Hepatocyte (in vitro differentiated cells): ENCODE measurements at places on chromosomes 4 and X. TPM values are rescaled to one million over a fixed set of nuclear protein-coding genes. Genes with fewer than 3 reads are reported as not detected.

PDE6B gene
- 24.1 and 26.1 TPM in 2 replicates for polyA plus RNA-seq

GABRB1 gene
- 3.6 and 5.5 TPM in 2 replicates for polyA plus RNA-seq

DNA sequence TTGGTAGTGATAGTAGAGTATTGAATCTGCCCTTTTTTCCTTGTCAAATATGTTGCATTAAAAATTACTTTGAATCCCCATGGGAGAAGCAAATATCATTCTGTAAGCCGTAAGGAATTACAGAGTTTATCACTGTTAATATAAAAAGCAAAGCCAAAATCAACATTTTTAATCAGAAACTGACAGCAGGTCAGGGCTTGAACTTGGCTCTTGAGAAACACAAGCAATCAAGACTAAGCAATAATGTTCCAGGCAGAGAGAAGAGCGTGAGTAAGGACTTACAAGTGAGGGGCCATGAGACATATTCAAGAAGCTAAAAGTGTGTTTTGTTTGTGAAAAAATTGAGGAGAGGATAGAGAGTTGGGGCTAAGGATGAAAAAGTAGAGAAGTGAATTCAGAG lies 68.2 kb downstream of the ARHGAP6 start:
- DNase-seq = no peak

- DNase-seq = peak; percentile 73
Observed at GRCh38 chr4:80362578-80363181, 27.1 kb downstream of the CFAP299 start.

TBX22 gene
- polyA plus RNA-seq = 0.26 TPM in 1 of 2 replicates, not detected in the other

TGIF2LX gene
- not detected in 2 replicates for polyA plus RNA-seq

SPRY1 gene
- polyA plus RNA-seq = 36.7 and 40.1 TPM in 2 replicates

DNA sequence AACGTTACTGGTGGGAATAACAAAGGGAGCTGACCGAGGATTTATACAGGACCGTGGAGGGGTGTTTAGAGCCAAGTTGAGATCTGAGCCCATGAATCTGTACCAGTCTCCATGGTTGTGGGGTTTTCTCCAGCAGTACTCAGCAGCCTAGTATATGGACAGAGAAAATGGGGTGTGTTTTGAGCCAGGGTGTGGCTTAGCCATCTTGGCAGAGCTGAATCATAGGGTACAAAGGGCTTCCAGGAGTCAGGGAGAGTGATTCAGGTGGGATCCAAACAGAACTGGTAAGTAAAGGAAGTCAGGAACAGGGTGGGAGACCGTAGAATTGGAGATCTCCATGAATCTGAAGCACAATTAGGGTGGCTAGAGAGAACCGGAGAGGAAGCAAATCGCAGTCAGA lies 7.4 kb upstream of the HPRT1 start:
- DNase-seq = peak; percentile 19

KIAA1210 gene
- not detected in 2 replicates for polyA plus RNA-seq

DNA sequence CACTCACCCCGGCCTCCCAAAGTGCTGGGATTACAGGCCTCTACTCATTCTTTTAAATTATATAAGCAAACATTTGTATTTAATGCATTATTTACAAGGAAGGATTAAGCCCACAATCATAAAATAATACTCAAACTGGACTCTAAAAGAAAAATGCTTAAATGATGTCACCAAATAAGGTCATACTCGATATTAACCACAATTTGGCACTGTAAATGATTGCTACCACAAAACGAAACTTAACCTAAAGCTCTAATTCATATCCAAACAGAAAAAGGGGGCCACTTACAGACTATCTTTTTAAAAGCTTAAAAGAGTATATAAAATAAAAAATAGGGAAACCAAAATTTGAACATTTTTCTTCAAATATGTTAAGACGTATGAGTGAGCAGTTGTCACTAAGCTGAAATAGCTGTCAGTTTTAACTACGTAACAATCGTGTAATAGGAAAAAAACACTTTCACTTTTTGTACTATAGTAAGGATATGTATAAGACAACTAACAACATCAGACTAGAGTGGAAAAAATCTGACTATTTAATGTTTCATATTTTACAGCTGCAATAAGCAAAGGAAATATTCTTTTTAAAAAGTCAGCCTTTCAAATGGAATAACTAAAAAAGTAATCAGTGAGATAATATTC lies 108.2 kb upstream of the GPR34 start:
- DNase-seq = no peak

- no peak for DNase-seq
Observed at GRCh38 chr4:11698033-11698432, 269.3 kb upstream of the HS3ST1 start.

DCAF16 gene
- polyA plus RNA-seq = 11.9 and 14.6 TPM in 2 replicates

PABPC4L gene
- polyA plus RNA-seq = 1.1 and 1.3 TPM in 2 replicates

CLNK gene
- polyA plus RNA-seq = not detected in 2 replicates

DNA sequence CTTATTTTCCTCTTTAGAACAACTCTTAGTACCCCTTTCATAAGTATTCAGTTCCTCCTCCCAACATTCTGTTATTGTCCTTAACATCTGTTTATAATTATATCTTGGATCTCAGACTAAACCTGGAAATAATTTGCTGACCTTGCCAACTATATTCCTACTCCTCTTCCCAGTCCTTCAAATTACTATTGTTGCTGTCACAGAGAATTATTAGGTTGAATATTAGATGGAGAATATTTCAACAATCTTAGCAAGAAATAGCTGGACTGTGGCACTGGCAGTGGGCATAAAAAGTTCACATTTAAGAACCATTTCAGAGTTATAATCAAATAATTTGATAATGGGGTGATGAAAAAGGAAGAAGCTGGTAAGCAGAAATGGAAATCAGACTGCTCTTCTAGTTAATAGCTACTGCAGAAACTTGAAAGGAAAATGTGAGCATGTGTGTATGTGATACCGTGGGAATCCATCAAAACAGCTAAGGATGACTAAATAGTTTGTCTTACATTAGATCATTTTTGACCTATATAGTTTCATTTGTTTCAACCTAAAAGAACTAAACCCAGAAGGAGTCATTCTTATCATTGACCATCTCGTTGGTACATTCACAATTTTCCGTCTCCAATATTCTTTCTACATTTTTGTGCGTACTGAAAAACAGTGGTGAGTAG lies 43.3 kb upstream of the PRDM8 start:
- DNase-seq = no peak

CCSER1 gene
- polyA plus RNA-seq = 4.7 and 5.2 TPM in 2 replicates

DNA sequence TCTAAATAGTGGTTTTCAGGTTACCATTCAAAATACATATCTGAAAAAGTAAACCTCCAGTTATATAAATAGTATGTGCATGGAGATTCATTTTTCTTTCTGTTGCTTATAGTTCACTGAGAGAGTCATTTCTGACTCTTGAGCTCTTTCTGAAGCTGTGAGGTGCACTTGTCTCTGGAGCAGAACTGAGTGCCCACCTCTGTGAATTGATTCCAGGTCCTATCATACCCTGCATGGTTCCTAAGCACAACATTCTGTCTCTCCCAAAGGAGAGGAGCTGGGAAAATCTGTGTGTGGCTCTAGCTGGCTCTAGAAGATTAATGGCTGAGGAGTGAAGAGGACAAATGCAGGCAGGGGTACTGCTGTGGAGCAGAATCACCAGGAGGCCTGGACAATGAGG lies 161.6 kb upstream of the HCCS start:
- no peak for DNase-seq

MAGEB17 gene
- 0.29 TPM in 1 of 2 replicates, not detected in the other for polyA plus RNA-seq

TLR1 gene
- polyA plus RNA-seq = 0.36 and 1.0 TPM in 2 replicates

- peak; percentile 47 for DNase-seq
Observed at GRCh38 chr4:163048447-163048846, 118.2 kb downstream of the NAF1 start.

SHROOM4 gene
- 1.6 and 2.8 TPM in 2 replicates for polyA plus RNA-seq

HPGDS gene
- 0.30 and 0.49 TPM in 2 replicates for polyA plus RNA-seq

- peak; percentile 38 for DNase-seq
Observed at GRCh38 chr4:157265281-157265680, 44.8 kb downstream of the GRIA2 start.

DNA sequence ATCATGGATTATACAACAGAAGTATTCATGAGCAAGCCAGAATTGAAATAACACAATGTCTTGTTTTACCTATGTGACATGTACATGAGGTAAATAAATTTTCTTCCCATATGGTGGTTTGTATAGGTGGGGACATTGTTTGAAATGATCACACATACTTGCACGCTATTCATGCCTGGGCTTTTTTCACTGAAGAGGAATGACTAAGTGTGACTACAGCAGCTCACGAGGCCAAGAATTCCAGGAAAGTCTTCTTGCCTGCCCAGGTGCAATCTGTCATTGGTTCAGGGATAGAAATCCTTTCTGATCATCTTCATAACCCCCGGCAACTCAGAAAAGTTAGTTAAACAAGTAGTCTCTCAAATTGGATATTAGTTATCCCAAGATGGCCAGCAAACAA lies 36.3 kb upstream of the AREG start:
- no peak for DNase-seq

- no peak for DNase-seq
Observed at GRCh38 chr4:36614011-36614410, 332.6 kb downstream of the DTHD1 start.

DNAAF6 gene
- not detected in 2 replicates for polyA plus RNA-seq

BMP3 gene
- 2.6 and 2.9 TPM in 2 replicates for polyA plus RNA-seq

GRCh38 chrX:21698272-21698671 lies 40.1 kb upstream of the KLHL34 start:
- no peak for DNase-seq

DNA sequence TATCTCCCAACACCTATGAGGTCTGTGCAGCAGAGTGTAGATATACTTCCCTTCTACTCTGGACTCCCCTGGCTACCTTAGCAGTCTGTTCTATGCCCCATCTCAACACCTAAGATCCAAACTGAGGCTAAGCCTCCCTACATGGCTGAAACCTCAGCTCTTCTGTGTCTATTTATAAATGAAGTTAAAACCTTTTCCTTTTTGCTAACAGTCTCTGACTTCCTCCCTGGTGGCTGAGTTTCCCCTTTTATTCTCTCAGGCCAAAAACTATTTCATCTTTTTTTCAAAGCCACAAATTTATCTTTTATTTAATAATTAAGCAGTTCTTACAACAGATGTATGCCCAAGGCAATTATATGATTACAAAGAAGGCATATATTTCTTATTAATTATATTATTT lies 111.8 kb upstream of the STIM2 start:
- DNase-seq = no peak

HSD17B13 gene
- 0.30 and 0.81 TPM in 2 replicates for polyA plus RNA-seq

DNA sequence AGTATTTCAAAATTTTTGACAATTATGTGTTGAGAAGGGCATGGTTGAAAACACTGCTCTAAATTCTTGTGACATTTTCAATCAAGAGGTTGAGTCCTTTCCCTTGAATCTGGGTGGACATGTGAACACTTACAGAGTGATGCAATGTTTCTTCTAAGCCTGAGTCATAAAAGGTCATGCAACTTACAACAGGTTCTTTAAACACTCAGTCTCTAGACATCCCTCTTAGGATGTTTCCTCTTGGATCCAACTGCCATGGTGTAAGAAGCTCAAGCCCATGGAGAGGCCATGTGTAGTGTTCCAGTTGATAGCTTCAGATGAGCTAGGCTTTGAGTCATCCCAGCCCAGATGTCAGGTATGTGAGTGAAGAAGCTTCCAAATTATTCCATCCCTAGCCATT lies 232.2 kb upstream of the MAOA start:
- peak; percentile 14 for DNase-seq

GJB1 gene
- polyA plus RNA-seq = 82.6 and 98.2 TPM in 2 replicates

SPINK2 gene
- 0.77 TPM in 1 of 2 replicates, not detected in the other for polyA plus RNA-seq

TECRL gene
- 0.21 and 0.90 TPM in 2 replicates for polyA plus RNA-seq

- no peak for DNase-seq
Observed at GRCh38 chr4:42342459-42342858, 54.8 kb upstream of the SHISA3 start.

DNA sequence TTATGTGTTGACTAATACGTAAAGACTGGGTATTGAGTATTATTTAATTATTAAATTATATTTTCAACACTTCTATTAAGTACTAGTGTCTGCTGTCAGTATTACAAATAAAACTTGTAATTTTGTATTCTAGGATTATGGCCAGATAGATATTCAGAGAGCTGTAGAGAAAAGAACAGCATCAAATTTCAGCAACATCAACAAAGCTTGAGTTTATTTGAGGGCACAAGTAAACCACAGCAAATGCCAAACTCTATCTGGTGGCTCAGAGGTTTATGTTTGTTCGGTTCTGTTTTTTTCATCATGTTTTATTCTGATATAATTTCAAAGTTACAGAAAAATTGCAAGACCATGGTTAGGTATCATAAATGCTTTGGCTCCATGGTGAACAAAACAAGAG lies 1530.5 kb downstream of the PCDH18 start:
- DNase-seq = no peak

DNA sequence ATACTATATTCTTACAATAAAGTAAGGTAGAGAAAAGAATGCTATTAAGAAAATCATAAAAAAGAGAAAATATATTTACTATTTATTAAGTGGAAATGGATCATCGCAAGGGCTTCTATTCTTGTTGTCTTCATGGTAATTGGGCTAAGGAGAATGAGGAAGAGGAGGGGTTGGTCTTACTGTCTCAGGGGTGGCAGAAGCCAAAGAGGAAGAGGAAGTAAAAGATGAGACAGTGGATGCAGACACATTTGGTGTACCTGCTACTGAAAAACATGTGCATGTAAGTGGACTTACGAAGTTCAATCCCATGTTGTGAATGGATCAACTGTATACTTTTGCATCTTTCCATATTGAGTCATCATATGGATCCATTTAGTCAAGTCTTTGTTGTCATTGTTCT lies 1502.1 kb upstream of the ADGRL3 start:
- DNase-seq = no peak

DNA sequence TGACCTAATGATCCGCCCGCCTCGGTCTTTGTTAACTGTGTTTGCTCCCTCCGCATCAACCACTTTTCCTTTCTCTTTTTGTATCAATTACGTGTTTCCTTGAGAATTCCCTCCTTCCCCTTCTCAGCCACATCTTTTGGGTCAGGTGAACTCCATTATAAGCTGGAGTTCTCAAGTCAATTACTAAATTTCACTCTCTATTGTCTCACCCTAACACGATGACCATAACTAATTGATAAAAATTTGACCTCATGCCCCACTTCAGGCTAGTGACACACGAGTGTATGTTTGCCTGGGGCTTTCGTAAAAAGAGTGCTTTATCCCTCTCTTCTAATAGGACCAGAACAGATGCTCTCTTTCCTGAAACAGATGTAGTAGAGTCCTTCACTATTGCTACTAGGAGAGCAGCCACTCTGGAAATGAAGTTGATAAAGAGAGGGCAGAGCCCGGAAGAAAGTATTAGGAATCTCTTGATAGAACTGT lies 403.6 kb upstream of the ANXA10 start:
- no peak for DNase-seq

MAGEB5 gene
- not detected in 2 replicates for polyA plus RNA-seq

- DNase-seq = no peak
Observed at GRCh38 chr4:38663090-38663800, 754 bp upstream of the KLF3 start.

DNA sequence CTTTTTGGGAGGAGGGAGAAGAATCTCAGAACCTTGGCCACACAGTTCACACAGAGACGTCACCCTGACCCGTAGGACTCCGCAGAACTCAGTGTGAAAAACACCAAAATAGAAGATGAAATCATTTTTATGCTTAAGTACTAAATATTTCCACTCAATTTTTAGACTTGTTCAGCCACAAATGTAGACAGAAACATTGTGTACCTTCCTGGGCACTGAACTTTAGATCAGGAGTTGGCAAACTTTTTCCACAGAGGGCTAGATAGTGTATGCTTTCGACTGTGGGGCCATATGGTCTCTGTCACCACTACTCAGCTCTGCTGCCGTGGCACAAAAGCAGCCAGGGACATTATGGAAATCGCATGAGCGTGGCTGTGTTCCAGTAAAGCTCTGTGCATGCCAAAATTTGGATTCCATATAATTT lies 61.8 kb upstream of the STOX2 start:
- peak; percentile 28 for DNase-seq

GRCh38 chrX:96692454-96692853 lies 7.8 kb downstream of the DIAPH2 start:
- no peak for DNase-seq

- DNase-seq = no peak
Observed at GRCh38 chrX:31070057-31070468, 1.8 kb downstream of the FTHL17 start.

GRCh38 chrX:28639451-28639850 lies 52.2 kb downstream of the IL1RAPL1 start:
- DNase-seq = no peak
